ENCODE measurements at places on chromosomes 7 and 10.

DNA sequence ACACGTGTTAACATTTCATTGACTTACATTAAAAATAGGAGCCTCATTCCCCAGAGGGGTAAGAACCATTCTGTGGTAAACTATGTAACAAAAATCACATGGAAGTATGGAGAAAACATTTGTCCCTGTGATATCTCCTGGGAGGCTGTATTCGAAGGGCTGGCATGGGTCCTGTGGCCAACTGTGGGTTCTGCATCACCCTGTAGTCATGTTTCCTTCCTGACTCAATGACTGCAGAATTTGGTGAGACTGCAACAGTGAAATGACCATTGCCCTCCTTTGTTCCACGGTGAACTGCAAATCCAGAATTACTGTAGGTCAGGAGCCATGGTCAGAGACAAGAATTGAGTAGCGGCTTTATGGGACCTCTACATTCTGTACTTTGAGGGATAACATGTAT, 3.6 kb upstream of the ZEB1 start:
- DNase-seq = no peak

DNA sequence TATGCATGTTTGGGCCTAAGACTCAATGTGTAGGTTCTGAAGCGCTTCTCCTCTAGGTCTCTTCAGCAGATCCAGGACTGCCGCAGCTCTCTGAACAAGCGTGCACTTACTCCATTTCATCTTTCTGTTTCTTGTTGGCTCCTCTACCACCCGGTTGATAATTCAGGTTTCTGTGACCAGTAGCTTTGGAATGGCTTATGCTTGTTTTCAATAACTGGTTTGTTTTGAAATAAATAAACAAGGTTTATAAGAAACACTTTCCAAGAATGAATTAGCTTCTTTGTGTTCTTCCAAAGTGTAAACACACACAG, 1.5 kb downstream of the MDFIC start:
- DNase-seq = no peak

GRCh38 chr7:137860542-137860941, 13.8 kb upstream of the DGKI start:
- no peak for DNase-seq

DNA sequence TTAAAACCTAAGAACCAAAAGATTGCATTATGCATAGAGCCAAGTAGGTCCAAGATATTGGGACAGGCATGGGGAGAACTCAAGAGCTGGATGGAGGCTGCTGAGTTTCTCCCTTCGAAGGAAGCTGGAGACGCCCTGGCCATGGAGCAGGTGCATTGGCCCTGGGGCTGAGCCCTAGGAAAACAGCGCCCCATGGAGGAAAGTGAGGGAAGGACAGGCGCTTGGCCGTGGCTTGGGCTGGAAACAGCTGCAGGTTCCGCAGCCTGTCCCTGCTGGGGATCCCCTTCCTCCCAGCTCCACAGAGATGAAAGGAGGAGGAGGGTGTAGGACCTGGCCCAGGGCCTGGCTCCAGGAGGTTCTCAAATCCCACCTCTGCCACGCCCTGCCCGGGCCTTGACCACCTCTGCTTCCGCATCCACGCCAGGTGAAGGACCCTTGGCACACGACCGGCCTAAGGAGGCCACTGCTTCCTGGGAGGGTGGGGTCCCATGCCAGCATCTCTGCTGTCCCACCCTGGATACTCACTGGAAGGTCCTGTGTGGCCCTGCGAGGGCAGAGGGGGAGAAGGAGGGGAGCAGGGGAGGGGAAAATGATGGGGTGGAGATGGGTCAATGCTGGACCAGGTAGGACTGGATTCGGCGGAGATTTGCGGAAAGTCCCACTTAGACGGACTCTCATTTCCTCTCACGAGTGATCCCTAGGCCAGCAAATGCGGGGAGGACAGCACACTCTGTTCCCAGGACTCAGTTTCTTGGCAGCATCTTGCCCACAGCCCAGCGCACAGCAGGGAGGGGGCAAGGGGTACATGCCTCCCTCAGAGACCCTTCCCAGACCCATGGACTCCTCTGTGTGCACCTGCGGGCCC, 258.6 kb upstream of the TCERG1L start:
- DNase-seq = no peak

GRCh38 chr10:101444058-101444898, 90.3 kb downstream of the BTRC start:
- DNase-seq = no peak

GRCh38 chr10:11921800-11922392, 98.7 kb downstream of the PROSER2 start:
- DNase-seq = no peak

DNA sequence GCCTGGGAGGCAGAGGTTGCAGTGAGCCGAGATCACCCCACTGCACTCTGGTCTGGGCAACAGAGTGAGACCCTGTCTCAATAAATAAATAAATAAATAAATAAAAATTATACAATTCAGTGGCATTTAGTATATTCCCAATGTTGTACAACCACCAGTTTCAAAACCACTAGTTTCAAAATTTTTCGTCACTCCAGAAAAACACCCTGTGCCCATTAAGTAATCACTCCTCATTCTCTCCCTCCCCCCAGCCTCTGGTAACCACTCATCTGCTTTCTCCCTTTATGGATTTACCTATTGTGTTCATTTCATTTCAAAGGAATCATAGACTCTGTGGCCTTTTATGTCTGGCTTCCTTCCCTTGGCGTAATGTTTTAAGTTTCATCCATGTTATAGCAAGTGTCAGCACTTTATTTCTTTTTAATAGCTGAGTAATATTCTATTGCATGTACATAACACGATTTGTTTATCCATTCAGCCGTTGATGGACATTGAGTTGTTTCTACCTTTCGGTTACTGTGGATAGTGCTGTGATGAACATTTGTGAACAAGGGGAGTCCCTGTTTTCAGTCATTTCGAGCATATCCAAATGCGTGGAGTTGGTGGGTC, 29.4 kb upstream of the GOLGA7B start:
- no peak for DNase-seq

DNA sequence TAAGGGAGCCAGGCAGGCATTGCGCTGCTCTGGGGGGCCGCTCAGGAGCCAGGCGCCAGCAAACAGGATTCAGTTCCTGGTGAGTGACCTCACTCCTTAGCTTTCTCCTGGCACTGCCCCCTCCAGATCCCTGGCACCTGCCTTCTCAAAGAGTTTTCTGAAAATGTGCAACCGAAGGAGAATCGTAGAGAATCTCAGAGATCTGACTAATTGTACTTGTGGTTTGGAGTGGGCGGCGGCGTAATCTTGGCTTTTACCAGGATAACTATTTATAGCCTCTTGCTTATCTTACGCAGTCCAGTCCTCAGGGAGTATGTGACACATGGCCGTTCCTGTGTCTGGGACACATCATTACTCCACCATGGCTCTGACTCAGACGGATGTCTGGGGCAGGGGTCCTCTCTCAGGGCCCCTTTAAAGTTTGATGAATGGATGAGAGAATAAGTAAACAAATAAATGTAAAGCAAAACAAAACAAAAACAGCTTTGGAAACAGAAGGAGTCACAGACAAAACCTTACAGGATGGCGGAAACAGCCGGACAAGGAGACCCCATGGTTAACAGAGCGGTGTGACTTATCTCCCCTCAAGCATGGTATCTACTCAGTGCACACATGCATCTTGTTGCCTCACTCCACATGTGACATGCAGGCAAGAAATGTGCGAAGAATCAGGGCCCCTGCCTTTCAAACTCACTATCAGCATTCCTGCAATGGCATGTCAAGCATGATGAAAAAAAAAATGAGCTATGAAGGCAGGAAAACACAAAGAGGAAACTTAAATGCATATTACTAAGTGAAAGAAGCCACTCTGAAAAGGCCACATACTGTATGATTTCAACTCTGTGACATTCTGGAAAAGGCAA, 99.7 kb downstream of the TNS3 start:
- no peak for DNase-seq

DNA sequence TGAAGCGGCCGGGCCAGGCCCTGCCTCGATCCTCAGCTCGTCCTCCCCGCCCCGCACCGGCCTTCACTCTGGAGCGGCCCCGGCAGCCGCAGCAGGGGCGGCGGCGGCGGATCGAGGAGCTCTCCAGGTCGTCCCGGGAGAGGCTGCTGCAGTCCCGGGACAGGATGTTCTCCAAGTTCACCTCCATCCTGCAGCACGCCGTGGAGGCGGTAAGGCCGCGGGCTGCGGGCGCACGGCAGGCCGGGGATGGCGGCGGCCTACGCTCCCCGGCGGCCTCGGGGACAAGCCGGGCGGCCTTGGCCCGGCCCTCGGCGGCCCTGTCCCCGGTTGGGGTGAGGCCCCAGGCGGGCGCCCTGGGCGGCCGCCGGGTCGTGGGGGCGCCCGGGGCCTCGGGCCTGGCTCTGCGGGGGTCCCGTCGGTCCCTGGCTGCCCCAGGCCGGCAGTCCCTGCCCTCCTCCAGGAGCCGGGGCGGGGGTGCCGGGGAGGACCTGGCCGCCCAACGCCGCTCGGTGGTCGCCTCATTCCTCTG, 399 bp downstream of the FHIP2A start:
- DNase-seq = peak; percentile 49

DNA sequence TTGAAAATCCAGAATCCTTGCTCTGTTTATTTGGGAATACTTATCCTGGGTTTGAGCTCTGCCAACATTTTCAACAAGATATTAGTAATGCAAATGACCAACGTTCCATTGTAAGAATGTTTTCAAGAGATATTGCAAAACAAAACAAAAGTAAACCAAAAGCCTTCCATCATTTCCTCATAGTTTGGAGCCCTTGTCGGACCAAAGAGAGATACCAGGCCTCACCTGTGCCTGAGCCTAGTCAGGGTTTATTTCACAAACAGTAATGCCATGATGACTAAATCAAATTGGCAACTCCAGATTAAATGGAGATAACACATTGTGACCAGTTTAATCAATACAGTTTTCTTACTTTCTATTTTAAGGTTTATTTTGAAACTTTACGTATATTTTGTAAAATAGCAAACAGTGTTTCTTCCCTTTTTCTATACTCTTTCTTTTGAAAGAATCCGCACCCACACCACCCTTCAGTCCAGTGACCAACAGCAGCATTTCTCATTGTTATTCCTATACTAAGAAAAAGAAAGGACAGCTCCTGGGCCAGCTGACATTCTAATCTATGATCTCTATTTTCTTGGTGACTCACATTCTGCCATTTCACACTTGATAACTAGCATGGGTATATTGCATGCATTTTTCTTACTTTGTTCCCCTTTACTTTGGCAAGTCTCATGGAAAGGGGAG, 168.5 kb upstream of the MEOX2 start:
- no peak for DNase-seq

- no peak for DNase-seq
Measured at GRCh38 chr7:74583630-74584029, 73.9 kb upstream of the GTF2I start.

- no peak for DNase-seq
Measured at GRCh38 chr7:35761871-35762677, 38.8 kb upstream of the SEPTIN7 start.

DNA sequence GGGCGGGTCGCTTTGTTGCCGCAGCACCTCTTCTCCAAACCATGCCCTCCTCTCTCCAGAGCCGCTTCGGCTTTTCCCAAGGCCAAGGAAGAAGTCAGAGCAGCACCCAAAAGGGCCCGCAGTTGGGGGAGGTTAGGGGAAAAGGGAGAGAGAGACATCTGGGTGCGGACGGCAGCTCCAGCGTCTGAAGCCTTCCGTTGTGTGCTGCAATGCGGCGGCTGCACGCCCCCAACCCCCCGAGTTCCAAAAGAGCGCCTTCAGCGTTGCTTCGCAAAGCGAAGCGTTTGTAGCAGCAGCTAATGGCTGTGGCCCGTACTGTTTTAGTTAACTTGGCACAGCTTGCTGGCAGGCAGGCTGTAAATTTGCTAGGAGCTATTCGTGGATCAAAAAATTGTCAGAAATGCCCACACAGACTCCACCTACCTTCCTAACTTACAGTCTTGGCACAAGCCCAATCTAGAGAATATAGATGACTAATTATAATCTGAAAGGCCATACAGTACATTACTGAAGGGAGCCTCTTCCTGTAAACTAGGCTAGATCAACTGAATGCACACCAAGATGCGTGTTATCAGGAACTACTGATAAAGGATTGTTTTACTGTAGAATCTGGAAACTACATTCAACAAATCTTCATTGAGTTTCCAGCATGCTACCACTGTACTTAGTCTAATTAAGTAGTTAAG, 1.1 kb upstream of the KBTBD2 start:
- DNase-seq = peak; percentile 28
